ENCODE measurements at places on chromosomes 7 and 10.
A peak's percentile ranks its signal among the peaks of the same experiment; 100 is the strongest.

DNA sequence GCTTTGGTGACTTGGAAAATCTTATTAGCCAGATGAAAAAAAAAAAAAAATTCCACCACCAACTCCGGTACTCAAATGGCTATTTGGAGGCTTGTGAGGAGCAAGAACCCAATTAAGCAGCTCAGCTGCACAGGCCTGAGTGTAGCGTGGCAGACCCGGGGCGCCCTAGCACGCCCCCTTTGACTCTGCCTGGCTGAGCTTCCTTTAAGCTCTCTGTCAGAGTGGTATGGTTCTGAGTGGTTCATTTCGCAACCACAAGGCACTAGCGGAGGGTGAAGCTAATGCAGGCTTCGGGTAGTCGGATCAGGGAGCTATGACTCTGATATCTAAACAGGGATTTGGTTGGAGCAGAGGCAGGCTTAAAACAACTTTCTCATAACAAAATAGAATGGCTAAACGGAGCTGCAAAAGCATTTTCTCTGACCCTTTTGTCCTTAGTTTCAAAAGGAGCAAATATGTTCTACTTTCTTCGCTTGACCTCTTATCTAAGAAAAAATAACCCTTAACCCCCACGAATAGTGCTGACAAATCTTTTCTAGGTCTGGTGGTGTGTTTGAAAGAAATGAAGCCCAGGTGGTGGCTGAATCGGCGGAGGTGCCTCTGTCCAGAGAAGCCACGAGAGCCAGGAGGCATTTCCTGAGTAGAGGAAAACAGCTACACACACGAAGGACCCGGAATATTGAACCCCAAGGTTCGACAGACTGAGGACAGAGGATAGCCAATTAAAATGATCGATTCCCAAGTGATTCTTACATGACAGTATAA is 285.4 kb upstream of the GLI3 start:
- no peak for DNase-seq

DNA sequence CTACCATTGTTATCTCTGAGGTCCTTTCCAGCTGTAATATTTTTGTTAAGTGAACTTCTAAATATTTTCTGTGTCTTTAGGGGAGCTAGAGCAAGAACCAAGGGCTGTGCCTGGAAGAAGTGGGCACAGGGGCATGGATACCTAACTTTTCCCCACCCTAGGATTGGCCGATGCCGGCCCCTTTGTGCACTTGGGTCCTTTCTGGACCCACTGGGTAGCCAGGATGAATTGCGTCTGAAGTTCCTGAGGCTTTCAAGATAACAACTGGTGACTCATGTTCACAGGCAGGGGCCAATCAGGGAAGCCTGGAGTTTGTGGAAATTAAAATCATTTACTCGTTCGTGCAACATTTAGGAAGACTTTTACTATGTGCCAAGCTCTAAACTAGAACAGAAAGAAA is 758 bp downstream of the DPCD start:
- DNase-seq: no peak

DNA sequence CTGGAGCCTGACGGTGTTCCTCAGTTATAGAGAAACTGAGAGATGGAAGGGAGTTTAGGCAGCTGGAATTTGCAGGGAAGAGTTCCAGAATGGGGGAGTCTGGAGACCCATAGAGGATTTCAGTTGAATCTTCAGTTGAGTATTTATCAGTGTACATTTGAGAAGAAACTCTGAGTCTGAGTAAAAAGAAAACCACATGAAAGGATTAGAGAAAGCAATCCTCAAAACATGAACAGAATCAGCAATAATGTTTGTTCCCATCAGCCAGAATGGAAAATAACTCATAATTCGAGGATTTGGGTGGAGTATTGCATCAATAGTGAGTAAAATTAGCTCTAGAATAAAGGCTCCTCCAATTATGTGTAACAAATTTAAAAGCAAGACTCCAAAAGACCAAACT is 130.0 kb upstream of the AHR start:
- no peak for DNase-seq

DNA sequence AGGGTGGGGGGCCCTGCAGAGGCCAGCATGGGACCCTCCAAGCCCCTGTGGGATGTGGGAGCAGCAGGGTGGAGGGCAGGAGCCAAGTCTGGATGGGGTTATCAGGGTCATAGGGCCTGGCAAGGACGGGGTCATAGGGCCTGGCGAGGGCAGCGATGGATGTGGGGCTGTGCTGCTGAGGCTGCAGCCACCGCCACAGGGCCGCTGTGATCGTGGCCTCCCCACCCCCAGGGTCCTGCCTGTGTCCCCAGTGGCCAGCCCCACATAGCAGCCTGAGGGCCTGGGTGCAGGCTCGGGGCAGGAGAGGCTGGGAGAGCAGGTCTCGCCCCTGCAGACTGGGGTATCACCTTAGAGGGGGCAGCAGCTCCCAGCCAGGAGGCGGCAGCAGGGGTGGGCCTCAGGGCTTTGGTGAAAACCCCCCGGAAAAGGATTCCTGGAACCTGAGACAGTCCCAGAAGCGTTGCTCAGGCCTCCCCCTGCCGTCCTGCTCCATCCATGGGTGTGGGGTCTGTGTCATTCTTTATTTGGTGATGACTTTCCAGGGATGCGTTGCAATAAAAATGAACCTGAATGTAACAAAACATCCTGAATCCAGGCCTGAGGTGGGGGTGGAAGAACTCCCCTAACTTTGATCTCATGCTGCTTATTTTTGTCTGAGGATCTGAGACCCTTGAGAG is 107.3 kb upstream of the SHH start:
- DNase-seq: peak; percentile 51

DNA sequence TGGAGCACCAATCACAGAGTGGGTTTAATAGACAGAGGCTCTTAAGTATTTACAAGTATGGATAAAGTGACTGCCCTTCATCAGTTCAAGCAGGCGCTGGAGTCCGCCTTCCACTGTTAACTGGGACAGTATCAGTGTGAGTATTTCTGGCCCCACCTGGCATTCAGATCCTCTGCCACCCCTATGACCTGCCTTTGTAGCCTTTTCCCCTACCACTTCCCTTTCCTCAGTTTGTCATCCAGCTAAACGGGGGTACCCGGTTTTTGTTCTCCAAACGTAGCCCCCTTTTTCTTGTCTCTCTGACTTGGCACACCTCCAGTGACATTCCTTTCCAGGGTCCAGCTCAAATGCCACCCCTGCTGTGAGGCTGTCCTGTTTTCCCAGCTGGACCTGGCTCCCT is 134.4 kb downstream of the SNX10 start:
- no peak for DNase-seq

- no peak for DNase-seq
Measured at GRCh38 chr10:72935361-72935760, 19.2 kb downstream of the PLA2G12B start.

DNA sequence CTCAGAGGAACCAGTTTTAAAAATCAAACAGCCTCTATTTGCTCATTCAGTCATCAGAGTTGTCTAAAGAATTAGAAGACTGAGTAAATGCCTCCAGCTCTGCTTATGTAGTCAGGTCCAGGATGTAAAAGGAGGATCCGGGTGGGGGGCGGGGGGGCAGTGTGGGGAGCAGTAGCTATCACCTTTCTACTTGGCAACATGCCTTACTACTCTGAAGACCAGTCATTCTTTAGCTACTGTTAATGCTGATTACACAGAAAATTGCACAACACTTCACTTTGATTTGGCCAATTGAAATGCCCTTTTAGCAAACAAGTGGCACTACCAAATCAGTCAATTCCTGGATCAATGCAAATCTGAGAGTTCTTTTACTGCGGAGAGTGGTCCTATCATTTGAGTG is 164.2 kb downstream of the NXPH1 start:
- no peak for DNase-seq

DNA sequence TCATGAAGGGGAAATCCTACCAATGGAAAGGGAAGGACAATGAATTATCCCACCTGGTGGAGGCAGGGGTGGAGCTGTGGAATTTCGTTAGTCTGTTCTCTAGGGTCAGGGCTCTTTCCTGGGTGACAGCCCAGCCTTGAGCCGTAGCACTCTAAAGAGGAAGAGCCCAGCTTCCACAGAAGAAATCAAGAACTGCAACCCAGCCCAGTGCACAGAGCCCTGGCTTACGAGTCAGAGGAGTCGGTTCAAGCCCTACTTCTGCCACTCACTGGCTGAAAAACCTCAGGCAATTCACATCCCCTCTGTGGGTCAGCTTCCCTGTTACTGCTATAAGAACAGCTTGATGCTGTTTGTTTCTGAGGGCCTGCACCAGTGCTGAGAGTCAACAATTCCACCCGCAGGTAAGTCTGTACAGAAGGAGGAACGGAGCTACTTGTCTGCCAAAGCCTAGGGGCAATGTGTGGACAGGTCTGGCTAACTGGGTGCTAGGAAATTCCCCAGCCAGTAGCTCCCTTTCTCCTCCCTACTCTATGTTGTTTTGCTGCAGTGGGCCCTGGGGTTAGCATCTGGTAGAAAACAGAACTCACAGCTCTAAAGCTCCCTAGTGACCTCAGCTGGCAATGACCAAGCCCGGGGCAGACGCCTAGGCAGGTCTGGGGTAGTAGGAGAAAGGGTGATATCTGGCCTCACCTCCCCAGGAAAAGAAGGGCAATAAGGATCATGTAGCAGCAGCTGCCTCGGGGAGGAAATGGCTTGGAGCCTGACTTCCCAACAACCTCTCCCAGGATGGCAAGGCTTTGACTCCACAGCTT is 3.3 kb downstream of the AVPI1 start:
- DNase-seq: peak; percentile 36

- DNase-seq: no peak
Measured at GRCh38 chr7:27096768-27097514, 1.1 kb upstream of the HOXA1 start.

GRCh38 chr10:51233337-51234100 is 159.2 kb downstream of the PRKG1 start:
- no peak for DNase-seq

DNA sequence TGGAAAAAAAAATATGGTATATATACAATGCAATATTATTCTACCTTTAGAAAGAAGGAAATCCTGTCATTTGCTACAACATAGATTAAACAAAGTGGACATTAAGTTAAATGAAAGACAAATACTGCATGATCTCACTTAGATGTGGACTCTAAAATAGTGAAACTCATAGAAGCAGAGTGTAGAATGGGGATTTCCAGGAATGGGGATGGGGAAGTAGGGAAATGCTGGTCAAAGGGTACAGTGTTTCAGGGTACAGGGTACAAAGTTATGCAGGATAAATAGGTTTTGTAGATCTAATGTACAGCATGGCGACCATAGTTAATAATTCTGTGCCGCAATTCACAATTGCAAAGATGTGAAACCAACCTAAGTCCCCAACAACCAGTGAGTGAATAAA is 385.5 kb downstream of the SFMBT2 start:
- no peak for DNase-seq

- DNase-seq: no peak
Measured at GRCh38 chr10:420154-421121, 269.0 kb downstream of the DIP2C start.

GRCh38 chr10:73263693-73264347 is 11.4 kb upstream of the MRPS16 start:
- no peak for DNase-seq

DNA sequence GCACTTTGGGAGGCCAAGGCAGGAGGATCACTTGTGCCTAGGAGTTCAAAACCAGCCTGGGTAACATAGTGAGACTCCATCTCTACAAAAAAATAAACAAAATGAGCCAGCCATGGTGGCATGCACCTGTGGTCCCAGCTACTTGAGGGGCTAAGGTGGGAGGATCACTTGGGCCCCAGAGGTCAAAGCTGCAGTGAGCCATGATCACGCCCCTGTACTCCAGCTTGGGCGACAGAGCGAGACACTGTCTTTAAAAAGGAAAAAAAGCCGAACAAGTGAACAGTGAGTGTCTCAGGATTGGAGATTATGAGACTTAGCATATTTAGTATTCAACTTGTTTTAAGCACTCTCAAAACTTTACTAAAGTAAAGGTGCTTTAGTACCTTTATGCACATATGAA is 28.1 kb downstream of the BLNK start:
- no peak for DNase-seq

DNA sequence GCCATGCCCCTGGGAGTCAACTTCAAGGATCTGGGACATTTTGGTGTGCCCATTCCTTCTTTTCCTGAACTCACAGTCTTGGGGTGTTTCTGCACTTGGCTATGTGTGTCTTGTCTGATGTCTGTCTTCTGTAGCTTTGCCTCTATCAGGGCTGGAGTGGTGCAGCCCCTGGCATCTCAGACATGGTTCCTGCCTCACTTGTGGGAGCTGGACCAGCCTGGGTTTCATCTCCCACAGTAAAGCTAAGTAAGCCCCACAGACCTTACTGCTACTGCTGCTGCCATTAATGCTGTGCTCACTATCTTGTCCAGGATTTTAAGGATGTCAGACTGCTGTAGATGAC is 59.0 kb downstream of the ADCYAP1R1 start:
- DNase-seq: no peak

DNA sequence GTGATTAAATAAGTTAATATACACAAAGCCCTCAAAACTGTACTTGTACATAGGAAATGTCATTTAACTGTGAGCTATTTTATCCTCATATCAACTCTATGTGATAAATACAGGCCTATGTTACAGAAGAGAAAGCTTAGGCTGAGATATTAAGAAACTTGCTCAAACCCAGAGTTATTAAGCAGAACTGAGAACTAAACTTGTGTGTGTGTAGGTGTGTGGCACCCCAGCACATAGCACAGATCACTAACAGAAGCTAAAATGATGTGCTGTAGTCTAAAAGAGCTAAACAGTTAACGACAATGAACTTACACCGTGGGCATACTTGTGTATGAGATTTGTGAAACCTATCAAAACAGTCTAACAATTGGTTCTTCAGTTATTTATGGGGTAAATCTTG is 34.5 kb downstream of the MTPN start:
- no peak for DNase-seq

- DNase-seq: no peak
Measured at GRCh38 chr10:52906046-52906445, 133.5 kb upstream of the MBL2 start.

DNA sequence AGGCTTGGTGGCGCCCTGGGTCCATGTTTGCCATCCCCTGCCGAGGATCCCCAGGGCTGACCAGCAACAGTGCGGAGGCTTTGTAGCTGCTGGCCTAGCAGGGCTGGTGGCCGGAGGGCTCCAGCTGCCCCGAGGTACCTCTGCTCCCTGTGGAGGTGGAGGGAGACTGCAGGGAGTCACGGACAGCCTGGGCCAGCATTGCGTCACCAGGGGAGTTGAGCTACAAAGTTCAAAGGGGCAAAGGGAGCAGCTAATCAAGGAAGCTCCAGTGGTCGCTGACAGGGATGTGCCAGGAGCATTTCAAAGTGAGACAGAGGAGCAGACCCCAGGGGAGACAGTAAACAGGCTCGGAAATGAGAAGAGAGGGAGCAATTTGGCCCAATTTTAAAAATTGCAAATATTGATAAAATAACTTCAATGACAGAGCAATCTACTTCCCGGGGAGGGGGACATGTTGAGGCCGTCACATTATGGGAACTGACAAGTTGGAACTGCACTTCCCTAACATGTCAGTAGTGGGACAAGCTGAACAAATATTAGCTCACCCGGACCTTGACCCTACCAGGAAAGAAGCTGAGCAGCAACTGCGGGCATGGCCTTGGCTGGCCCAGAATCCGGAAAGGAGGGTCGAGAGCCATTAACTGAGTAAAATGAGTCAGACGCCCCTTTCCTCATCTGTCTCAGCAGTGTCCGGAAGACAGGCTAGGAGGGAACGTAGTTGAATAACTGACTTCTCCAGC is 39.4 kb downstream of the BTBD16 start:
- DNase-seq: peak; percentile 66
